CD4-positive, alpha-beta T cell treated with Interleukin-17A for 4 hours (primary cell): ENCODE measurements at places on chromosomes 6 and 20.

GRCh38 chr6:34157851-34158250, 12.0 kb upstream of the GRM4 start:
- no peak for DNase-seq

DNA sequence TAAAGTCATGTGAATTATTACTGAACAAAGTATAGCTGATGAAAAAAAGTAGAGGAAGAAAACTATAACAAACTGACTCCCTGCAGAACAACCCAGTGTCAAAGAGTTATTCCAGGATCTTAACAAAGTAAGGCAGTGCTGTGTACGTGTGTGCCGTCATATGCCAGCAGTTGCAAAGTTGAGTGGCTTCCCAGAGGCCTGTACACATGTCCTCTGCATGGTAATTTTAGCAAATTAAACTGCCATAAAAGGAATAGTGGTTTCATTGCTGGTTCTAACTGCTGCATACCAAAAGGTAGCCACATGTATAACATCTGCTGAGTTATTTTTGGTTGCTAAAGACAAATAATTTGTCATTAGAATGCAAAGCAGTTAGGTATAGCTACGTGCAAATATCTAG, 44.8 kb downstream of the RIPOR2 start:
- no peak for DNase-seq

DNA sequence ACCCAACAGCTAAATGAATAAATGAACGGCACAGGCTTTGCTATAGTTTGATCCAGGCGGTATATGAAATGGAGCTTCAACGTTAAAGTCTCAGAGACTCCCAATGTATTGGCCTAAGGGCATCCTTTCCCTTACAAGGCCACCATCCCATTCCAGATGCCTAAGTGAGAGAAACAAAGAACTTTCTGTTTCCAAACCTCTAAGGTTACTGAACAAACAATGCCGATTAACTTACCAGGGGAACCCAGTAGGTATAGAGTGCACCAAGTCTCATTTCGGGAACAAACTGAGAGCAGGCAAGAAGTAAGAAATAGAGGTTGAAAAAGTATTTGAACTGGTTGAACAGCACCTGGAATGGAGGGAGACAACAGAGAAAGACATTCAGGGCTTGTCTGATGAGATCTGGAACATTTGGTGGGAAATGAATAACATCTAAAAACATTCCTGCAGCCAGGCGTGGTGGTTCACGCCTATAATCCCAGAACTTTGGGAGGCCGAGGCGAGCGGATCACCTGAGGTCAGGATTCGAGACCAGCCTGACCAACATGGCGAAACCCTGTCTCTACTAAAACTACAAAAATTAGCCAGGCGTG, 42.5 kb downstream of the ATP9A start:
- no peak for DNase-seq

- no peak for DNase-seq
These were observed 30.9 kb upstream of the ERVFRD-1 start for GRCh38 chr6:11142296-11143027.

- DNase-seq: no peak
These were observed 388.2 kb downstream of the SYNE1 start for GRCh38 chr6:152248980-152249379.

DNA sequence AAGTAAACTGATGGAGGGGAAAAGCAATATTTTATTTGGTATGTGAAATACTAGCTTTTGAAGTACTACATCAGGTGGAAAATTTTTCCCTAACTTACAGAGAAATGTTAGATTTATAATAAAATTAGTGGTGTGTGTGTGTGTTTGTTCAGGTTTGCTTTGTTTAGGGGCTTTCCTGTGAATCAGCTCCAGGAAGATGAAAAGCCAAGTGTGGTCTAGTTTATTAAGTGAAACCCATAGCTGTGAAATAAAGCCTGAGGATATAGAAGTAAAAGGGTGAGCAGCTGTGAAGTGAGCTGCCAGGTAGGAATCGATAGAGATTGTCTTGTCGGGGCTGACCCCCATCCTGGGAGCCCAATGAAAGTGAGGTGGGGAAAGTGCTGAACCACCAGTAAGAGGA, 347.6 kb upstream of the IMPG1 start:
- no peak for DNase-seq
